ENCODE measurements at places on chromosomes 5 and 9.

- DNase-seq, result no peak
These were observed 304.6 kb downstream of the SLCO4C1 start for GRCh38 chr5:101991486-101991885.

GRCh38 chr5:53364061-53364460, 116.4 kb upstream of the FST start:
- DNase-seq, result no peak

- DNase-seq, result no peak
These were observed 71.3 kb downstream of the SH3TC2 start for GRCh38 chr5:148991566-148991965.

- DNase-seq, result no peak
These were observed 71.5 kb downstream of the PSMB7 start for GRCh38 chr9:124343533-124344290.

GRCh38 chr9:69391946-69392345, 66.9 kb downstream of the ENTREP1 start:
- DNase-seq, result no peak

GRCh38 chr5:58854441-58854840, 271.6 kb downstream of the RAB3C start:
- DNase-seq, result no peak

DNA sequence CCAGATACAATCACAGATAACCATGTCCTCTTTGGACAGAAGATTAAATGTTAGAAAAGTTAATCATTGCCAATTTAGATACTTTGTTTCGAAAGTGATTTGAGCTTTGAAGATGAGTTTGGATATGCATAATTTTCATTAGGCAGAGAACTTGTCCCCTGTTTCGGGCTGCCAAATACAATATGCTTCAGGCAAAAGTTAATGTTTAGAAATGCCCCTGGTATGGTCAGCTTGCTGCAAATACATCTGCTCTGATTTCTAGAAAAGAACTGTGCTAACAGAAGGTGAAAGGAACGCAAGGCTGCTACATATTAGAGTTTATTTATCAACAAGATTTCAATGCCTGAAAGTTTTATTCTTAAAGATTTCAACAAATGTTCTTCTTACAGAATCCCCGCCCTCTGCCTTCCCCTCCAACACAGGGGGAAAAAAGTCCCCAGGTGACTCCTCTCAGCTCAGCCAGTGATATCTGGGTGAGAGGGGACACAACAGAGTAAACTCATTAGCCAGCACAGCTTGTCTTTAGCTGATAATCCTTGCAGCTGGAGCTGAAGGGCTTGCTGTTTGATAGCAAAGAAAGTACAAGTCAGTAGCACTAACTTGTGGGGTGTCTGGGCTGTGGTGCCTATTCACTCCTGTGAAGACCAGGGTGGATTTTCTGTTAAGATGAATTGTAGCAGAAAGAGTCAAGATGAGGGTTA, 435.7 kb downstream of the DMAC1 start:
- DNase-seq, result peak; percentile 38

All from D341Med (cell line).